ENCODE measurements at places on chromosomes 5 and 9. TPM values are rescaled to one million over a fixed set of nuclear protein-coding genes. Genes with fewer than 3 reads are reported as not detected.

The CER1 gene
- total RNA-seq = 4.1 TPM

The SHC3 gene
- 4.2 TPM for total RNA-seq

The ZNF462 gene
- total RNA-seq = 101 TPM

DNA sequence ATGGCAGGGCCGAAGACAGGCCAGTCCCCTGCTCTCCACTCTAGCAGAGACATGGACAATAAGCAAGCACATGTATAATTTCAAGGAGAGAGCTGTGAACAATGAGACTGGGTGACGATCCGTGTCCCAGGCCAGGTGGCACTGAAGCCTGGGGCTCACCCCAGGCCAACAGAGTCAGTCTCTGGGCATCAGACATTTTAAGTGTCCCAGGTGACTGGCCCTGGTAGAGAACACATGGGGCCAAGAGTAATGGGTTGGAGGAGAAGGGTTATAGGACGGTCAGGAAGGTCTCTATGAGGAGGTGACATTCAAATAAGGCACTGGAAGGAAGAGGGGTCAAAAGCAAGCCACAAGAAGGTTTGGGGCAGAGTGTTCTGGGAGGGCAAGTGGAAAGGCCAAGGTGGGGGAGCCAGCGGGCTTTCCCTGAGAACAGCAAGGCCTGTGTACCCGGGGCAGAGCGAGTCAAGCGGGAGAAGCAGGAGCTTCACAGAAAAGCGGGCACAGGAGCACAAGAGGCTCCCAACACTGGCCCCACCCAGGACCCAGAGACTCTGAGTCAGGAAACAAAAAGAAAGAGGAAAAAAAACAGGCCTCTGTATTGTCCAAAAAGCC lies 1.1 kb upstream of the AKNA start:
- DNase-seq = no peak

- DNase-seq = peak; percentile 74
These were observed 105.2 kb downstream of the SH3TC2 start for GRCh38 chr5:148957591-148958202.

GRCh38 chr5:133287500-133287899 lies 235.7 kb downstream of the HSPA4 start:
- DNase-seq = no peak

DNA sequence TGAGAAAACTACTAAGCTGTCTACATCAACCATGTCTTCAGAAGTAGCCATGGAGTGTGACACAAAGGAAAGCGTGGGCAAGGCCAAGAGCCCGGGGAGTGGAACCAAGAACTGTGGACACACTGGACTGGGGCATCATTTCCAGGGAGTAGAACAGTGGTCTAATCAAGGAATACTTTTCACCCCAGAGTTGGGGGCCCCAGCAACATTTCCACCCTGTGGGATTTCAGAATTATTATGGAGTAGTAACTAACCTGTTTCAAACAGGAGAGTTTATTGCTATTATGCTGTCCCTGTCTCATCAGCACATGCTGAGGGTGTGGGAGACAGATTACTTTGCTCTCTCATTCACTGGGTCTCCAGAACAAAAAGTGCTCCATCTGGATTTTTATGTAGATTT lies 58.0 kb upstream of the FSTL4 start:
- DNase-seq = no peak

DNA sequence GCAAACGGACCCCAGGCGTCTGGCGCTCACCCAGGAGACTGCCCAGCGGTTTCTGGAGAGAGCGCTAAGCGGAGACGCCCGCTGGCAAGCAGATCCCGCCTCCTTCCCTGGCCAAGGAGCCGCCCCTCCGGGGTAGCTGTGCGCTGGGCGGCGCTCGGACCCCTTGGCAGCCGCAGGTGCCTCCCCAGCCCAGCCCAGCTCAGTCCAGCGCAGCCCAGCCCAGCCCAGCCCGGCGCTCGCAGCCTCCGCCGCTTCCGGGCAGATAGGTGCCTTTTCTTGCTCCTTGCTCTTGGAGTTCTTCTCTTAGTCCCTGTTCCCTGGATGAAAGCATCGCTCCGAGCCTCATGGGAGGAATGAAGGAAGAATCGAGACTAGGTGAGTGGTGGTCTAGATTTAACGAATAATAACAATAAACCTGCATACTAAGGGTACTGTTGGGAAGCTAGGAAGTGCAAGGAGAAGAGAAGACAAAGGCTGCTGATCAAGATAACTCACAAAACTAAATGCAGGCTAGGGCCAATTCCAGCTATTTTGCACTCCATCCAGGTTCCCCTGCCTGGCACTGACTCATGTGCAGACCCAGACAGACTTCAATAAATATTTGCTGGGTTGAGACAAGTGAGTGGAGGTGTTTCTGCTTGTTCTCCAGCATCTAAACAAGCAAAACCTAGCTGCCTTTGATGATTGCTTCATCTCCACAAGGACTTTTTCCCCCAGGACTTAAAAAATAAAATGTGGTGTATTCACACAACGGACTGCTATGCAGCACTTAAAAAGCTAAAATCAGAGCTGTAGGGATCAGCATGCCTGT lies at the start of gene STK32A:
STK32A (plus strand) TSS at position 202 of the 811 bp plus-strand sequence. CDS start 4,609 bp downstream, outside the sequence.
- peak; percentile 88 for DNase-seq

GRCh38 chr5:7970816-7971215 lies 101.9 kb downstream of the MTRR start:
- DNase-seq = no peak

DNA sequence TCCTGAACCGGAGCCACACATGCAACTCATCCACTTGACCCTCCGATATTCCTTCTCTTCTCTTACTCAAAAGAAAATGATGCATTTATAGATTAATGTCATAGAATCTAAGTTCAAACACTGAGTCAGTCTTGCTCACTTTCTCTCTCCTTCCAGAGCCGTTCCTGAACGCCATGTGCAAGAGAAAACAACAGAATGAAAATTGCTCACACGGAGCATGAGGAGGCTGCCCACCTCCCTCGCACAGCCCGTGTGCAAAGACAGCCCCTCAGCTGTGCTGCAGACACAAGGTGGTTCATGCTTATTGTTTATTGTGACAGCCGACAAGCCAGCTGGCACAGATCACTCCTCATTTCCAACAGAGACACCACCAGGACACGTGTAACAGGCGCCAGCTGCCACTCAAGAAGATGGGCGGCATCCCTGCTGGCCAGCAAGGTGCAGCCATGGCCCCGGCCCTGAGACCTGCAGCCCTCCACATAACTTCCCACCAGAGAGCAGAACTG lies 290.8 kb downstream of the GLIS3 start:
- DNase-seq = no peak

DNA sequence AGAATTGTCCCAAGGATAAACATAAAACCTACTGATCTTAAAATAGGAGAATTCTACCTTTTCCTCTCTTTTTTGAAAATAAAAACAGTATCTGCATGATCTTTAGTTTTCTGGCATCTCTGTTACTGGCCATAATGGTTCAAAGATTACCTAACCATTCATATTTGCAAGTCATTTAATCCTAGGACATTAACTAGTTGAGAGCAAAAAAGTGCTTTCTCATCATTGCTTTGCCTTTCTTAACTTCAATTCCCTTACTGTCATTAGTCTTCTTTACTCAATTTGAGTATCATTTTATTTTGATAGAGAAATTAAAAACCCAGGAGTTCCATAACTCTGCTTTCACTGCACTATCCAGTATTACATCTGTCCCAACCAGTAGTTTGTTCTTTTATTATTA lies 68.6 kb downstream of the RFX3 start:
- DNase-seq = no peak

DNA sequence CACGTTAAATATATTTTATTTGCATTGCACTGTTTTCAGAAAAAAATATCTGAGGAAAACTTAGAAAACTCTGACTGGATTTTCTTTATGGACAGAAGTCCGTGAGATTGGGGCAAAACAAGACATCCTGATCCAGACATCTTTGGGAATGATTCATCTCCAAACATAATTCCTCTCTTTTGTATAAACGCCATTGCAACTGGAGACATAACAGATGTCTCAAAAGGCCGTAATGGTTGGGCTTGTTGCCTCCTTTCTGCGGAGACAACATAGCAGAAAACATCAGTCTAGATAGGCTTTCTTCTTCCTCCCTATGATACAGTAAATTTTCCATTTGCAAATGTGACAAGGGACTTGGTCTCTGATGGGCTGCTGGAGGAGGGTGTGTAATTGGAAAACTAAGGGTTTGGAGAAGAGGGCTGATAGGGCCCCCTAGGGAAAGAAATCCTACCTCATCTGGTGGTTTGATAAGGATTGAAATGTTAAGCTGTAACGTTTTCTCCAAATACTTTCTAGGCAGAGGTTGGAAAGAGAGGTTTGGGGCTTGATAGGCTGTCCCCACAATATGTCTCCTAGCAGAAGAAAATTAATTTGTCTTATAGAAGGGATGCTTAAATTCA lies 631.5 kb upstream of the ST8SIA4 start:
- DNase-seq = no peak

GRCh38 chr5:74762599-74762998 lies 4.3 kb downstream of the GFM2 start:
- no peak for DNase-seq

DNA sequence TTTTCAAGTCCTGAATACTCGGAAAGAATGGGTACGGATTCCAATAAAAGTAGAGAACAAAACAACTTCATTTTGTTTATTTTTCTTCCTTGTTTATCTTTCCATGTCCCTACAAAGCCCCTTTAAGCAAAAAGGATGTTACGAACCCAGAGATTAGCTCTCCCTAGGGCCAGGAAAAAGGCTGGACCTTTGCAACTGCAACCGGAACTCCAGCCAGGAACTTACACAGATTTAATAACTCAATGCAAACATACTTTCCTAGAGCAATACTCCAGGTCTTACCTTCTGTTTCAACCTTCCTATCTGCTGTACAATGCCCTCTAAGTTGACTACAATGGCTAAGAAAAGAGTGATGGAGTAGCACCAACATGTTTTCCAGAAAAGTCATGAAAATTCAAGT lies 7.0 kb downstream of the DENND1A start:
- DNase-seq = no peak

DNA sequence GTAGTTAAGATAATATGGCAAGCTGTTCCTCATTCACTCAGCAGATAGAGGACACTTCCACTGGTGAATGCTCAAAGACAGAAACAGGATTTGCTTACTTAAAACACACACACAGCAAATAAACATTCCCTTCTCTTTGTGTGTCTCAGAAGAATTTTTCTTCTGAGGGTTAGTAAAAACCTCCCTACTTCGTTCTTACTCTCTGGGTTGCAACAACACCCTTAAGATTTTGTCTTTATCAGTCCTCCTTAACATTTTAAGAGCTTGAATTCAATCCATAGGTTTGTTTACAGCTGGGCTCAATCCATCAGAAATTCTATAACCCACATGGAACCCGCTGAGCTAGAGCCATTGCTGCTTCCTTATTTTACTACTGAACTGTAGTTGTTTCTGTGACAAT lies 237.4 kb upstream of the PIK3R1 start:
- no peak for DNase-seq

GRCh38 chr9:13189362-13189761 lies 90.1 kb downstream of the MPDZ start:
- no peak for DNase-seq

GRCh38 chr5:116454417-116454927 lies 120.2 kb downstream of the SEMA6A start:
- DNase-seq = no peak
